BJ (cell line): ENCODE measurements at places on chromosomes 13 and 19.

GRCh38 chr19:342128-342455 is 2.5 kb downstream of the MIER2 start:
- no peak for DNase-seq

DNA sequence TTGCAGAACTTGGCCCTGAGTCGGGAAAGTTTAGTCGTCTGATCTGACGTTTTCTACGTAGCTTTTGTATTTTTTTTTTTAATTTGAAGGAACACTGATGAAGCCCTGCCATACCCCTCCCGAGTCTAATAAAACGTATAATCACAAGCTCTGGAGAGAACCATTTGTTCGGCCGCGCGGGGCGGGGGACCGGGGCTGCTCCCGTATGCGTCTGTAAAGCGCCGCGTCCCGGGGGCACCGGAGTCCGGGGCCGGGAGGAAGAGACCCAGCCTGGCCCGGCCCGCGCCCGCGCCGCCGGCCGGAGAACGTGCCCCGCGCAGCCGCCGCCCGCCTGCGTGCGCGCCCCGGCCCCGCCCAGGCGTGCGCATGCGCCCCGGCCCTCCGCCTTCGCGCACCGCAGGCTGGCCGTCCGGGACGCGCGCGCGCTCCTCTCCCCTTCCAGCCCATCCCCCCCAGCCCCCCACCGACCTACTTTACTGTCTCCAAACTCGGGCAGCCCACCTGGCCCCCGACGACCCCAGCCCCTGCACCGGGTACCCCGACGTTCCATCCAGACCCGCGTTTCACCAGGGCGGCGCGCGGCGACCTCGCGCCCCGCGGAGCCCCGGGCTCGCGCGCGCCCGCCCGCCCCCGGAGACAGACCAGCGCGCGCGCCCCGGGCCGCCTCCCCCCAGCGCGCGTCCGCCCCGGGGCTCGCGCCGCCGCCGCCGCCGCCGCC is 785 bp upstream of the USF2 start:
- DNase-seq = no peak

DNA sequence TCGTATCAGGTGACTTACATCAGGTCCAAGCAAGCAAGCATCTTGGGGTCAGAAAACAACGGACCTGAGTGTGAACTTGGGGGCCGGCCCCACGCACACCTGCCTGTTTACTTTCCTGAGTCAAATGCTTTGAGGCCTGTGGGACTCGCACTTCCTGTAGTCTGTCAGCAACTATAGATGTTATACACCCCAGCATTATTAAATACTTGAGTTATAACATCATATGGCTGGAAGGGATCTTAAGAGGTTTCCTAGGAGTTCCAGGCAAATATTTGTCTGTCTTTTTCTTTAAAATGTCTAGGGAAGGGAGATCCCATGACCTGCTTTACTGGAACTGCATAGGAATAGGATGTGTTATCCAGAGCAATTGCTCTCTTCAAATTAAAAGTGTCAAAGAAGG is 280.6 kb downstream of the SHISA2 start:
- no peak for DNase-seq

GRCh38 chr13:32851083-32852069 is 164.8 kb upstream of the KL start:
- DNase-seq = no peak

GRCh38 chr19:32702010-32702409 is 10.4 kb downstream of the NUDT19 start:
- no peak for DNase-seq

GRCh38 chr13:69168436-69168835 is 939.2 kb upstream of the ATXN8OS start:
- DNase-seq = no peak

- DNase-seq = no peak
Observed at GRCh38 chr13:109785892-109786450, 412 bp downstream of the IRS2 start.

GRCh38 chr13:29857085-29857484 is 6.7 kb upstream of the UBL3 start:
- DNase-seq = no peak

- no peak for DNase-seq
Observed at GRCh38 chr13:23709536-23709935, 139.3 kb downstream of the TNFRSF19 start.

- peak; percentile 39 for DNase-seq
Observed at GRCh38 chr13:48431987-48432615, 19.2 kb upstream of the LPAR6 start.

DNA sequence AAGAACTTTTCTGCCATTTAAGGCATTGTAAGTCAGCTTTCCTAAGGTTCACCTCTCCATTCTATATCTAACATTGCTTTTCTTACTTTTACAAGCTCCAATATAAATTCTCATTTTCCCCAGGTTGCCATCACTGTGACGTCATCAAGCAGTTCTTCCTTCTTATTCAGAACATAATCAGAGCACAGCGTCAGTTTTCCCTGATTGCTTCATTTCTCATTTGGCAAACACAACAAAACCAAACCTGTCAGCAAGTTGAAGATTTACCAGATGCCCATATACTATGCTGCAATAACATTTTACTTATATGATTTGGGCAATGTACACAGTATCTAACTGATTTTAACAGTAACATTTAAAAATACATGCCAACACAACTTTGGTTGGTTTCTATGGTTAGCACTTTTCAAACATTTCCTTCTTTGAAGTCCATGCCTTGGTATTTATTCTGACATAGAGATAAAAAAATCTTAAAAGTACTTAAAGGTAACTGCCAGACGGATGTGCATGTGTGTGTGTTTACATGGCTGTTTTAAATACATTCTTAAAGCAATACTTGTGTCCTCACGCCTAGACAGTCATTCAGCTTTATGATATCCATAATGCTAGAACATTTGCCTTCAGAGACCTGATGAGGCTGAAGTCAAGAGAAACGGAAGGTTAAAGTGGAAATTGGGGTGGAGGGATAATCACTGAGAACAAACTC is 264.0 kb downstream of the KLF12 start:
- no peak for DNase-seq

- DNase-seq = no peak
Observed at GRCh38 chr13:35780613-35781012, 304.1 kb upstream of the MAB21L1 start.

- no peak for DNase-seq
Observed at GRCh38 chr19:33490041-33490451, 31.5 kb downstream of the PEPD start.

DNA sequence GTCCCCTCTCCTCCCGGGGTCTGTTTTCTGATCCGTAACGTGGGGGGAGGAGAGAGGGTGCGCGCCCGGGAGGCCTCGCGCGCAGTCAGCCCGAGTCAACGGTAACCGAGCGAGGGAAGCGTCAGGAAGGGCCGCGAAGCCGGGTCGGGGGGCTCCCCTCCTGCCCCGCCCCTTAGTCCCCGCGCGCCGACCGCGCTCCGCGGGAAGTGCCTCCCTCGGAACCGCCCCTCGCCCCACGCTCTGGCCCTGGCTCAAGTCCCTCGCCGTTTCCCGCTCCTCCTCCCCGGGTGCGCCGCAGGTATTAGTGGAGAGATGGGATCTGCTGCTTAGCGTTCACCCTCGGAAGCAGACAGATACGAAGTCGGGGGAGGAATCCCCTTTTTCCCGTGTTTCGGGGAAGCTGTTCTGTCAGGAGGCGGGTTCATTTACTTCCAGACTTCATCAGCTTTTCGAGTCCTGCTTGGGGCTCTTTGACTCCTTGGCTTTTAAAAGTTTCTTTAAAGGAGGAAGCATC is 770 bp downstream of the HNRNPM start:
- DNase-seq = no peak

- DNase-seq = no peak
Observed at GRCh38 chr13:108851660-108852059, 222.2 kb downstream of the MYO16 start.

- DNase-seq = no peak
Observed at GRCh38 chr19:28224441-28224840, 988.5 kb downstream of the UQCRFS1 start.

DNA sequence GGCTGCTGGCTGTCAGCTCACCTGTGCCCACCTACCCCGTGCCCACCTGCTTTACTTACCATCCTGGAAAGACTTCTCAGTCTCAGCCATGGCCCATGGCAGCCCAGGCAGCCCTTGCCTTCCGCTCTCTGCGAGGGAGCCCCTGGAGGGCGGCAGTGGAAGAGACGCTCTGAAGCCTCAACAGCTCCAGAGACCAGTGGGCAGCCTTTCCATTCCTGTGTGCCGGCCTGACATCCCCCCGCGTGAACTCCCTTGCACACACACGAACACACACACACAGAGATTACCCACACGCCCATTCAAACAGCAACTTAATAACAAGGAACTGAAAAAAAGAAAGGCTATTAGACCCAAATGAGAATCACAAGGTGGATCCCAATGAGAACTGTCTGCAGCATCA is 14.2 kb upstream of the RASA3 start:
- DNase-seq = no peak

DNA sequence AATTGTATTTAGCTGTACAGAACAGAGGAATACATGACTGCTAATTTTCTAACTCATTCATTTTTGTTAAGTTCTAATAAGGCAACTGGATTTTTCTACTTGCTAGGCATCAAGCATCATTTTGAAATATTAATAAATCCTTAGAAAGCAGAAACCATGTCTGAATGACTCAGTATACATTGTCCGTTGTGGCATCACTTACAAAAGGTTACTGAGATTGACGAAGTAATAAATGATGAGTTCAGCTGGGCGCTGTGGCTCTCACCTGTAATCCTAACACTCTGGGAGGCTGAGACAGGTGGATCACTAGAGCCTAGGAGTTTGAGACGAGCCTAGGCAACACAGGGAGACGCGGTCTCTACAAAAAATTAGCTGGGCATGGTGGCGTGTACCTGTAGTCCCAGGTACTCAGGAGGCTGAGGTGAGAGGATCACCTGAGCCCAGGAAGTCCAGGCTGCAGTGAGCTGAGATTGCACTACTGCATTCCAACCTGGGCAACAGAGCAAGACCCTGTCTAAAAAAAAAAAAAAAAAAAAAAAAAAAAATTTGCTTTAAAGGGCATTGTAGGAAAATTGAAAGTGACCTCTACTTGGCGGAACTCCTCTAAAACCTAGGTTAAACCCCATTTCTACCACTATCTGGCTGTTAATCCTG is 36.6 kb downstream of the LHFPL6 start:
- DNase-seq = no peak

GRCh38 chr13:51895906-51896888 is 34.4 kb downstream of the CCDC70 start:
- DNase-seq = peak; percentile 1

DNA sequence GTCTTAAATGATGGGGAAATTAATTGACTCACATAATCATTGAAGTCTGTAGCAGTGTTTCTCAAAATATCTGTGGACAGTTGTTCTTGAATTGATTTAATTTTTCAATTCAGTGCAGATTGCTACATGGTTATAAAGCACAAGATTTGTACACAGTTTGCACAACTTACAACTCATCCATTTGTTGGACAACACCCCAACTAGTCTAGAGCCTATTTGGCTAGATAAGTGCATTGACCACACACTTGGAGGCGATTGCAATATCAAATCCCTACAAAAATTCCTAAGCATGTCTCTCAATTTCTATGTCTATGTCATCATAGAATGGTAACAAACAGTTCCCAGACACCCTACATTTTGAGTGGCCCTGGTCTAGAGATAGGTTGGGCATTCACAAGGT is 48.0 kb upstream of the IPO5 start:
- no peak for DNase-seq

- no peak for DNase-seq
Observed at GRCh38 chr19:15091918-15092753, 10.1 kb downstream of the OR1I1 start.

- DNase-seq = no peak
Observed at GRCh38 chr19:48149430-48149829, 20.7 kb downstream of the LIG1 start.

DNA sequence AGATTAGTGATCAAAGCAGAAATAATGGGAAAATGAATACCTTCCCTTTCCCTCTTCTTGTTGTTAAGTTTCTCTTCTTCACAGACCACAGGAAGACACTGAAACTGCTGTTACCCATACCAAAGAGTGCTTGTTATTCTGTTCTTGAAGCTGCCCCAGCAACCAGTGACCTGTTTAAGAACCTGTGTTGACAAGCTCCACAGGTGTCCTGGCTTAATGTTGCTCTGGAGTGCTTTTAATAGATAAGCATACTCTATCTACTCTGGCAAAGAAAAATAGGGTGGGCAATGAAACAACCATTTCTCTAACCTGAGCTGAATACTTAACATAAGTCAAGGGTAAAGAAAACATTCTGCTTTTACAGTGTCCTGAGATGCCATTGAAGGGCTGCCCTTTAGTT is 506.7 kb upstream of the GPC6 start:
- no peak for DNase-seq

DNA sequence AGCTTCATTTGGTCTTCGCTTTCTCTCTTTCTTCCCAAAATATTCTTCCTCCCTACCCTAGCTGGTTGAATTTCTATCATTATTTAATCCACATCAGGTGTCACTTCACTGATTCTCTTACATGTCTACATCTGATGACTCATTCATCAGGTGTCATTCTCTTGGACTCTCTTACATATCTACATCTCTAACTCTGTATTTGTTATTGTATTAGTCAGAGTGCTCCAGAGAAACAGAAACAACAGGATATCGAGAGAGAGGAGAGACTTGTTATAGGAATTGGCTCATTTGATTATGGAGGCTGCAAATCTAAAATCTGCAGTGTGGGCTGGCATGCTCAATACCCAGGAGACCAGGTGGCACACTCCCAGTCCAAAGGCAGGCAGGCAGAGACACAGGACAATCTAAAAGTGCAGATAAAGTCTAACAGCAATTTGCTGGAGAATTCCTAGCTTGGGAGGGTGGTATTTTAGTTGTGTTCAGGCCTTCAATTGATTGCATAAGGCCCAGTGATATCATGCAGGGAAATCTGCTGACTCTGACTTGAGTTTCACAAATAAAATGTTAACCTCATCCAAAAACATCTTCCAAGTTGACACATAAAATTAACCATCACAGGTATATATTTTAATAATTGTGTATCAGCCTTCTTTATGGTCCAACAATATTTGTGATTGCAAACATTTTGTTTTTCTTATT is 541.4 kb upstream of the SLITRK5 start:
- no peak for DNase-seq
